ENCODE measurements at places on chromosomes 13 and 19.

GRCh38 chr19:46131485-46132143 is 7.1 kb upstream of the IGFL3 start:
- no peak for DNase-seq

DNA sequence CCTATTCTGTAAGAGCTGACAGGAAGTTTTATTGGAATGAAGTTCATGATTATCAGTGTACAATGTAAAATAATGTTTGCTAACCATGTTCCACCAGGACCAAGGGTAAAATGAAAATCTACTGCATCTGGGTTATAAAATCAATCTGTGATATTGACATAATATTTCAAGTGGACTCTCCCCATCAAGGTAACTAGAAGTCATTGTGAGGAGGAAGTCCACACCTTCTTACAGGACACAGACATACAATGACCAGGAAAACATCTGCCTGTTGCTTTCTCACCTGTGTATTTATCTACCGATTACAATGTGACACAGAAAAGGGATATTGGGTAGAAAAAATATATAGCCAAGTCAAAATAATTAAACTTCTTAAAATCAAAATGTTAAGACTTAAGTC is 140.7 kb upstream of the RFC3 start:
- no peak for DNase-seq

DNA sequence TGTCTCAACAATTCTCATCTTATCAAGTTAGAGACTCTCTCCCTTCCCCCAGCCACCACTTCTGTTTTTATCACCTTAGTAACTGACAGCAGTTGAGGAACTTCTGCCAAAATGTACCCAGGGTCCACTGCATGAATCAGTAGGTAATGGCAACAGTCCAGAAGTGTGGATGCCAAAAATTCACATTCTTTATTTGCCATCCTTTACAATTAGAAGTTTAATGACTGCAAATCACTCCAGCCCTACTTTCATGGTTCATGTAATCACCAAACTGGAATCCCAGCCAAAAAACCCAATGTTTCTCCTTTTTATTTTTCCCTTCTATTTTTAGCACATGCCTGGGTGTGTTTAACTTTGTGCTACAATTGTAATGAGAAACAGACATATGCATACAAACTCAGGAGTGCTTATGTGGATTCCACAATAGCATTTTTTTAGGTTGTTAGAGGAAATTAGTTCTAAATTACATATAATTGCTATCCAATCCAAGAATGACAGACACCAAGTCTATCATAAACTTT is 243.5 kb downstream of the RGCC start:
- DNase-seq = no peak

DNA sequence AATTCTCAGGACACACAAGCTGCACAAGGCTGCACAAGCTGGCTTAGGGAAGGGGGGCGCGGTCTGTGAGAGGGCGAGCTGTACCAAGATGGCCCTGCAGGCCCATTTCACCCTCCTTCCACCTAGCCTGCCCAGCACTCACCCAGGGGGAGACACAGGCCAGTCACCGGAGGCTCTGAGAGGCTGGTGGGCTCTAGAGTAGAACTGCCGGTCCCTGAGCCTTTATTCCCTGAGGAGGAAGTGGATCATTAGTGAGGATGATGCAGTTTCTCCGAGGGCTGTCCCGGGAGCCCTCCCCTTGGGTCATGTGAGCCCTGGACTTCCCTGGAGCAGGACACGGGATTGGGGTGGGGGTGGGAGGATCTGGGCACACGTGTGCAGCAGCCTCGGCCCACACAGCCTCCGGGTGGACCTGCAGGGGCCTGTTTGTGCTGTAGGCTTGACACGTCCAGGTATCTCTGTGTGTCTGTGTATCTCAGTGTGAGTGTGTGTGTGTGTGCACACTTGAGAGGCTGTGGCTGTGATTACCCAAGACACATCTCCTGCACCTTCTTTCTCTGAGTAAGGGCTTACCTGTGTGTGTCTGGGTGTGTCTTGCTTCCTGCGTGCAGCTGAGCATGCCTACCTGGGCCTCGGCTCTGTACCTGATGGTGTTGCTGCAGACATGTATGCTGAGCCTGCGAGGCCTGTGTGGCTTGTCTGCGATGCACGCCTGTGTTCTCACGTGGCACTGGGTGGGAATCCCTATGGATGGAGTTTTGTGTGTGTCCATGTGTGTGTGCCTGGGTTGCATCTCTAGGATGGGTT is at the start of gene ACP5:
ACP5 (minus strand) TSS at position 195 of the 807 bp plus-strand sequence. CDS start 328 bp downstream, outside the sequence.
- DNase-seq = no peak

DNA sequence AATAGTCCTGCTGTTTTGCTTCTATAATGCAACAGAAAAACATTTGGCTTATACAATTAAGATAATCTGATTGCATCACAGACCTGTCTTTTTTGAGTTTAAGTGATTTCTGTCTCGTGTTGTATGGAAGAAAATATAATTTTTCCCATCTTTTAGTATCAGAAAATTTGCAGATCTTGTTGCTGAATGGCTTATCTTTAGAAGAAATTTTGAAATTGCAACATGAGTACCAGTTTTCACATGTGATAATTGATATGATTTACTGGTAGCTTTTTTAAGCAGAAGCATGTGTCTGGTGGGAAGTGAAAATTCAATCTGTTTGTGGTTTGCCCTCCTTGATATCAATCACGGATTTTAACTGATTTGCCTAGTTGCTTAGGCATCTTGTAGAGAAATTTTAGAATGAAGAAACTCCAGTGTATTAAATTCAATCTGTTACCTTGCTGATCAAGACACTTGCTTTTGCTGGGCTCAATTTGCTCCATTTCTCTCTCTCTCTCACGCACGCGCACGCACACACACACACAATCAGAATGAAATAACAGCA is 89.8 kb upstream of the MYCBP2 start:
- DNase-seq = no peak

GRCh38 chr19:5646703-5647102 is 23.8 kb downstream of the SAFB start:
- no peak for DNase-seq

- DNase-seq = no peak
Measured at GRCh38 chr19:53871454-53871853, 3.8 kb downstream of the MYADM start.

Data from activated T-cell treated with anti-CD3 and anti-CD28 coated beads for 1 hour (primary cell).